ENCODE measurements at places on chromosomes 16 and 17. TPM values are rescaled to one million over a fixed set of nuclear protein-coding genes. Genes with fewer than 3 reads are reported as not detected.

KRTAP4-4 gene
- total RNA-seq = not detected

SLC16A5 gene
- 16.9 TPM for total RNA-seq

ASGR2 gene
- total RNA-seq = not detected

CCL7 gene
- total RNA-seq = not detected

ZNF597 gene
- total RNA-seq = 3.5 TPM

SMTNL2 gene
- total RNA-seq = 13.3 TPM

XAF1 gene
- 26.8 TPM for total RNA-seq

ARL2BP gene
- 55.8 TPM for total RNA-seq

C16orf96 gene
- total RNA-seq = 0.08 TPM

SGCA gene
- total RNA-seq = 134 TPM

G6PC1 gene
- not detected for total RNA-seq

KRT13 gene
- total RNA-seq = not detected

CHRNE gene
- 106 TPM for total RNA-seq

DNAH2 gene
- total RNA-seq = 0.06 TPM

TPSD1 gene
- 0.26 TPM for total RNA-seq

TNFRSF17 gene
- not detected for total RNA-seq

LPCAT2 gene
- 6.6 TPM for total RNA-seq

PALB2 gene
- total RNA-seq = 5.7 TPM

SCARF1 gene
- 15.6 TPM for total RNA-seq

CIBAR2 gene
- total RNA-seq = not detected

SMIM22 gene
- total RNA-seq = not detected

IL21R gene
- total RNA-seq = 1.4 TPM

SRCIN1 gene
- total RNA-seq = 4.8 TPM

SECTM1 gene
- 3.2 TPM for total RNA-seq

PRSS53 gene
- total RNA-seq = 0.69 TPM

CCDC40 gene
- total RNA-seq = 6.9 TPM

SPNS1 gene
- total RNA-seq = 16.2 TPM

LDHD gene
- total RNA-seq = 28.2 TPM

MT1G gene
- not detected for total RNA-seq

HSD17B1 gene
- total RNA-seq = 1.5 TPM

SLC6A2 gene
- not detected for total RNA-seq

GAS2L2 gene
- not detected for total RNA-seq

PRAC2 gene
- not detected for total RNA-seq

HNF1B gene
- not detected for total RNA-seq

NPIPB12 gene
- total RNA-seq = 32.6 TPM

PKMYT1 gene
- not detected for total RNA-seq

MYH8 gene
- not detected for total RNA-seq

ITGAD gene
- not detected for total RNA-seq

PLLP gene
- 13.8 TPM for total RNA-seq

SLFN14 gene
- not detected for total RNA-seq

MYO15B gene
- 94.8 TPM for total RNA-seq

TAT gene
- total RNA-seq = not detected

CARD14 gene
- total RNA-seq = not detected

SP6 gene
- 0.40 TPM for total RNA-seq

G6PC3 gene
- 40.5 TPM for total RNA-seq

CACNG3 gene
- total RNA-seq = not detected

PLXDC1 gene
- 6.9 TPM for total RNA-seq

GPR139 gene
- not detected for total RNA-seq

LITAF gene
- total RNA-seq = 54.0 TPM

CRYM gene
- total RNA-seq = 113 TPM

TERB1 gene
- not detected for total RNA-seq

TNK1 gene
- 3.5 TPM for total RNA-seq

SPECC1 gene
- 9.7 TPM for total RNA-seq

KRT14 gene
- total RNA-seq = not detected

SLC5A10 gene
- total RNA-seq = 2.3 TPM

TOP2A gene
- 2.6 TPM for total RNA-seq
